ENCODE measurements at places on chromosomes 11 and 22. TPM values are rescaled to one million over a fixed set of nuclear protein-coding genes. Genes with fewer than 3 reads are reported as not detected.

TP53I11 gene
- 2.2 TPM for total RNA-seq

BARX2 gene
- total RNA-seq, result 0.23 TPM

CCDC157 gene
- 6.2 TPM for total RNA-seq

INPP5J gene
- 0.14 TPM for total RNA-seq

GAL gene
- not detected for total RNA-seq

MRGPRX3 gene
- total RNA-seq, result not detected

GRIA4 gene
- total RNA-seq, result not detected

PATE2 gene
- not detected for total RNA-seq

BAD gene
- 35.6 TPM for total RNA-seq

ANO1 gene
- total RNA-seq, result not detected

TECTA gene
- 0.28 TPM for total RNA-seq

TRPC6 gene
- total RNA-seq, result not detected

DNA sequence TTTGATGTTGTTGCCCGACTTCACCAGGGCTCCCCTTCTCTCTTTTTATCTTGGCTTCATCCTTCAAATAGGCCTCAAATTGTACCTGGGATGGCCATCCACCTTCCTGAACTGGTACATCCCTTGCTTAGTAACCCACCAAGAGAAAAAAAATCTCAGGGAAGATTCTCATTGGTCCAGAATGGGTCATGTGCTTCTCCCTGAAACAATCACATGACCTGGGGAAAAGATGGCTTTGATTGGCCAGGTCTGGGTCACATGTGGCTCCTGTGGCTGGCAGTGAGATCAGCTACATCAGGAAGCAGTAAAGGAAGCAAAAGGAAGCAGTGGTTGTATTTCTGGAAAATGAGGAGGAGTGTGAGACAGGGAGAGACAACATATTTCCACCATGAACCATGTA, 540.2 kb downstream of the MIAT start:
- no peak for DNase-seq
- no peak overlapping the region for H3K27ac ChIP-seq
- H3K36me3 ChIP-seq, result no peaks in the 10 kb centered on the region
- H3K4me1 ChIP-seq, result no peaks in the 10 kb centered on the region

DNA sequence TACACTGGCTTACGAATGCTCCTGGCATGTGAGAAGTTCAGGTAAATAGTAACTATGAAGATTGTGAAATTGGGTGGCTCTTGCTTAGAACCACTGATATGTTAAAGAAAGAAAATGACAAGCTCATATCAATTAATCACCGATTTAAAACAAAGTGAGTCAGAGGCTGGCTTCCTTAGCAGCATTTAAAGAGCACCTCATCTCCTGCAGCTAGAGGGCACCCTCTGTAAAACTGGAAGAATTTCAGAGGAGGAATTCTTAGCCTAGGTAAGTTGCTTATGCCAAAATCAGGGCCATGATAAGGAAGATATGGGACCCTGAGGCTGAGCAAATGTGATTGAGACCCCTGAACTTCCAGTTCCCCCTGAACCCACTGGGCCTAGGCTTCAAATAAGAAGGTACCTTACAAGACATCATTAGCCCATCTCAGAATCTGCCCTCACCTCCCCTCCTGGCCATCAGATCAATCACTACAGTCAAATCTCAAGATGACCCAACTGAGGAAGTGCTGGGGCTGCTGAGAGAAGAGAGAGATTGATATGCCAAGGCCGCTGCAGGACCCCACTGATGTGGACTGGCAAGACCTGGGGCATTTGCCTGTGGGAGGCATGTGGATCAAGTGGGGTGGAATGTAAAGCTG, 8.6 kb upstream of the CD3E start:
- no peak overlapping the region for H3K4me3 ChIP-seq
- DNase-seq, result peak; percentile 58
- H3K36me3 ChIP-seq, result no peaks in the 10 kb centered on the region
- no peaks in the 10 kb centered on the region for H3K27me3 ChIP-seq

GRCh38 chr11:62145261-62145871, 21.6 kb downstream of the INCENP start:
- peaks cover 50% of the 10 kb centered on the region for H3K36me3 ChIP-seq
- peak overlapping the region; percentile 49 for H3K27ac ChIP-seq
- peak; percentile 37 for DNase-seq
- H3K4me3 ChIP-seq, result no peak overlapping the region

DNA sequence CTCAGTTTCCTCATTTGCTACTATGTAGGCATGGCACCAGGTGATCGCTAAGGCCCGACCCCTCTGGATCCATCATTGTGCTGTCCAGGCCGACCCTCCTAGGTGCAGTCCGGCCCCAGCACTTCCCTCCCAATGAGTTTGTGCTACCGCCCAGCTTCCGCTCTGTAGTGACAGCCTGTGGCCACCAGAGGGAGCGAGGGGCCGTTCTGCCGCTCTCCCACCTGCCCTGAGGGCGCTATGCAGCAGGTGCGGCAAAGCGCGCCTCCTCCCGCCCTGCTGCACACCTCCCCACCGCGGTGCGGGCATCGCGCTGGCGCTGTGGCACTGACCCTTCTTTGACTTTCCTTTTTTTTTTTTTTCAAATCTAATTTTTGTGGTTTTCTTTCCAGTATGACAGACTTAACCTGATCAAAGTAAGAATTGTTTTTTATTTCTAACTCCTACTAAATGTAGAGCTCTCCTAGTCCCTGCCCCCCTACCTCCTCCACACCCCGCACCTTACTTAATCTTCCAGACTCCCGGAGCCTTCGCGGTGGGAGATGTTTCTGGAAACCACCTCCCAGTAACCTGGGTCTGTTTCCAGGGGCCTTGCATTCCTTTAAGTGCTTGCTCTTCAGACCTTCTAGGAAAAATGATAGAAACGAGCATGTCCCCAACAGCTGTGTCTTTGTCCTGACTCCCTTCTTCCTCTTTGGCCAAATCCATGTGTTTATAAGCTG, 73.7 kb downstream of the SCN3B start:
- DNase-seq, result peak; percentile 77
- peaks cover 31% of the 10 kb centered on the region for H3K4me1 ChIP-seq
- no peak overlapping the region for H3K4me3 ChIP-seq
- H3K36me3 ChIP-seq, result peaks cover 4% of the 10 kb centered on the region
- no peaks in the 10 kb centered on the region for H3K27me3 ChIP-seq
- H3K27ac ChIP-seq, result no peak overlapping the region

GRCh38 chr11:34345991-34346480, 11.8 kb downstream of the ABTB2 start:
- H3K36me3 ChIP-seq, result no peaks in the 10 kb centered on the region
- no peak overlapping the region for H3K4me3 ChIP-seq
- H3K4me1 ChIP-seq, result peaks cover 17% of the 10 kb centered on the region
- H3K27me3 ChIP-seq, result peaks cover 16% of the 10 kb centered on the region
- no peak for DNase-seq

- H3K36me3 ChIP-seq, result no peaks in the 10 kb centered on the region
- no peak overlapping the region for H3K4me3 ChIP-seq
- no peak for DNase-seq
- H3K27me3 ChIP-seq, result no peaks in the 10 kb centered on the region
- H3K4me1 ChIP-seq, result no peaks in the 10 kb centered on the region
- no peak overlapping the region for H3K27ac ChIP-seq
These were observed 9.2 kb upstream of the RBMXL2 start for GRCh38 chr11:7079545-7080135.

- no peak overlapping the region for H3K27ac ChIP-seq
- H3K36me3 ChIP-seq, result no peaks in the 10 kb centered on the region
- H3K4me3 ChIP-seq, result no peak overlapping the region
- H3K27me3 ChIP-seq, result no peaks in the 10 kb centered on the region
- H3K4me1 ChIP-seq, result no peaks in the 10 kb centered on the region
These were observed 176.5 kb upstream of the LARGE1 start for GRCh38 chr22:34096770-34097169.

- peak; percentile 45 for DNase-seq
- no peaks in the 10 kb centered on the region for H3K4me1 ChIP-seq
- H3K27ac ChIP-seq, result no peak overlapping the region
- peaks cover 9% of the 10 kb centered on the region for H3K36me3 ChIP-seq
- no peaks in the 10 kb centered on the region for H3K27me3 ChIP-seq
These were observed 34.1 kb downstream of the SERGEF start for GRCh38 chr11:17978553-17979287.

- peak overlapping the region; percentile 37 for H3K4me3 ChIP-seq
- peaks cover 1% of the 10 kb centered on the region for H3K36me3 ChIP-seq
- no peaks in the 10 kb centered on the region for H3K27me3 ChIP-seq
- DNase-seq, result peak; percentile 65
- H3K27ac ChIP-seq, result peak overlapping the region; percentile 75
These were observed 1.9 kb downstream of the POLD4 start for GRCh38 chr11:67351275-67352005.

- peaks cover 22% of the 10 kb centered on the region for H3K4me1 ChIP-seq
- no peaks in the 10 kb centered on the region for H3K36me3 ChIP-seq
These were observed 22.4 kb upstream of the ETS1 start for GRCh38 chr11:128609785-128610184.

DNA sequence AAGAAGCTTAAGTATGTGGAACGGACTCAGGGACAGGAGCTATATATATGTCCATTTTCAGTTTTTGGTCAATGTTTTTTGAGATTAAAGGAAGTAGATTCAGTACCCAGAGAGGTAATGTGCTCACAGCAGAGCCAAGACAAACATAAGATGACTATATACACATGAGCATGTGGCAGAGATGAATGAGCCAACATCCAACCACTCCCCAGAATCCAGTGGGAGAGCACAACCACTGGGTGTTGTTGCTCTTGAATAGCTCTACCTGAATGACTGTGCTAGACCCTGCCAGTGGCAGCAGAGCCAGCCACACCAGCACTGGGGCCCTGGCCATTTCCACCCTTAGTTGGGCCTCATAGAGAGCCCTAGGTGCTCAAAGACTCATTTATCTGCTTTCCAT, 10.7 kb upstream of the SYTL2 start:
- peaks cover 1% of the 10 kb centered on the region for H3K36me3 ChIP-seq
- peaks cover 51% of the 10 kb centered on the region for H3K4me1 ChIP-seq
- H3K27me3 ChIP-seq, result no peaks in the 10 kb centered on the region
- no peak overlapping the region for H3K27ac ChIP-seq
- H3K4me3 ChIP-seq, result no peak overlapping the region
- peak; percentile 59 for DNase-seq

DNA sequence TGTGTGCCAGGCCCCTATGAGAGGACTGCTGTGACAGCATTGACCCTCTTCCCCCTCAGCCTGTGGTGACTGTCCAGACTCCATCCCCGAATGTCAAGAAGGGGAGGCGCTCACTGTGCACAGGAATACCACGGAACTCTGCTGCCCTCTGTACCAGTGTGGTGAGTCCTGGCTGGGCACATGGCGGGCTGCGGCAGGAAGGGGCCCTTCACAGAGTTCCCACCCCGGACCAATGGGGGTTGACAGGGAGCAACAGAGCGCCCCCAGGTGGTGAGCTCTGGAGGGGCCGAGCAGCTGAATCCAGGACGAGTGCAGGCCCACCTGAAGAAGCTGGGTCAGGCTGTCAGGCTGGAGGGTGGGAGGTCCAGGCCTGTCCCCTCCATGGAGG, 83.8 kb upstream of the MYOD1 start:
- no peak overlapping the region for H3K4me3 ChIP-seq
- H3K27me3 ChIP-seq, result no peaks in the 10 kb centered on the region
- no peaks in the 10 kb centered on the region for H3K4me1 ChIP-seq
- H3K36me3 ChIP-seq, result no peaks in the 10 kb centered on the region

GRCh38 chr11:75406338-75406777, 7.0 kb downstream of the RPS3 start:
- no peaks in the 10 kb centered on the region for H3K27me3 ChIP-seq
- H3K4me3 ChIP-seq, result no peak overlapping the region
- peaks cover 61% of the 10 kb centered on the region for H3K36me3 ChIP-seq

- no peaks in the 10 kb centered on the region for H3K36me3 ChIP-seq
- no peaks in the 10 kb centered on the region for H3K4me1 ChIP-seq
- H3K4me3 ChIP-seq, result no peak overlapping the region
- H3K27me3 ChIP-seq, result no peaks in the 10 kb centered on the region
- no peak for DNase-seq
- no peak overlapping the region for H3K27ac ChIP-seq
These were observed 322.2 kb downstream of the AASDHPPT start for GRCh38 chr11:106399624-106400023.

DNA sequence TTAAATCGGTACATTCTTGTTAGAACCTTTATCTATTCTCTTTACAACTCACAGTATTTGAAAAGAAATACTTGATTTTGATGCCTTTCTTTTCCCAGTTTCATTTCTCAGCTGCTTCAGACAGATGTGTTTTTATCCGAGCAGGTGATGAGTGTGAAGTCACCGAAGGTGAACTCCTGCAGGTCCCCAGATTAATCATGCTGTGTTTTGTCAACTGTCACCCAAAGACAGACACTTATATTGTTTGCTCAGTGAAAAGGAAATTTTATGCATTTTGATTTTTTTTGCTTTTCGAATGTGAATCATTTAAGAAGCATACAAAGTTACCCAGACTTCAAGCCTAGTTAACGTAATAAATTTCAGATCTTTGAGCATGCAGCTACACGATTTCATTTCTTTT, 7.8 kb upstream of the TMPRSS13 start:
- H3K27ac ChIP-seq, result no peak overlapping the region
- no peaks in the 10 kb centered on the region for H3K36me3 ChIP-seq
- no peaks in the 10 kb centered on the region for H3K27me3 ChIP-seq
- H3K4me3 ChIP-seq, result no peak overlapping the region

DNA sequence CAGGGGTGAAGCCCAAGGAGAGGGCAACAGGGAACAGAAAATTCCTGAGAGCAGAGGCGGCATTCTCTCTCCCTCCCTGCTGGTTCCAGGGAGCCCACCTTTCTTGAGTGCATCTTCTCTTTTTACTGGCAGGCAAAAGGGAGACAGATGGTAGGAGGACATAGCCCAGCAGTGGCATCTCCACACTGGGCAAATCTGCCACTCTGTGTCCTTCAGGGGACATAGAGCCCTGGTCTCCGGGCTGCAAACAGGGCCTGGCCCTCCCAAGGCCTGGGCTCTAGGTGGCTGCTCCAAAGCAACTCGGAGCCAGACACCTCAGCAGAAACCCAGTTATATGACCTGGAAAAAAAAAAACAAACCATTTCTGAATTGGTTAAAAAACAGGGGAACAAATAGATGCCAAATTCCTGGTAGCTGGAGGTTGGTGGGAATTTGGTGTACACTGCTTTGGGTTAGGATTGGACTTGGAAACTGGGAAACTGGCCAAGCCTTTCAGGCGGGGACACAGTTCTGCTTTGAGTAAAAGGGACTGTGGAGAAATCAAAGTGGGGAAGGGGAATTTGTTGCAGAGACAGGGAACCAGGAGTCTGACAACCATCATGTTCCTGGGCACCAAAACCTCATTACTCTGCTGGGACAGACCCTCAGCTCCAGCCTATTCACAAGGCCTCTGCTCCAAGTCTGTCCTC, 23.6 kb upstream of the DKK3 start:
- DNase-seq, result no peak
- H3K36me3 ChIP-seq, result no peaks in the 10 kb centered on the region
- H3K27me3 ChIP-seq, result peaks cover 33% of the 10 kb centered on the region
- H3K27ac ChIP-seq, result no peak overlapping the region
- no peak overlapping the region for H3K4me3 ChIP-seq
- H3K4me1 ChIP-seq, result peaks cover 4% of the 10 kb centered on the region

- no peak for DNase-seq
- H3K27ac ChIP-seq, result no peak overlapping the region
- no peaks in the 10 kb centered on the region for H3K36me3 ChIP-seq
- H3K27me3 ChIP-seq, result peaks cover 19% of the 10 kb centered on the region
- H3K4me1 ChIP-seq, result no peaks in the 10 kb centered on the region
These were observed 45.4 kb downstream of the YAP1 start for GRCh38 chr11:102155676-102156075.
